Activated CD4-positive, alpha-beta T cell treated with anti-CD3 and anti-CD28 coated beads, Interleukin-2, amount 50 U/mL, for 16 hours (primary cell): ENCODE measurements at places on chromosomes 12 and 14.
A peak's percentile ranks its signal among the peaks of the same experiment; 100 is the strongest.

- DNase-seq: no peak
Observed at GRCh38 chr14:75041613-75042012, 9.7 kb downstream of the MLH3 start.

- no peak for DNase-seq
Observed at GRCh38 chr12:40762072-40762471, 69.8 kb downstream of the CNTN1 start.

DNA sequence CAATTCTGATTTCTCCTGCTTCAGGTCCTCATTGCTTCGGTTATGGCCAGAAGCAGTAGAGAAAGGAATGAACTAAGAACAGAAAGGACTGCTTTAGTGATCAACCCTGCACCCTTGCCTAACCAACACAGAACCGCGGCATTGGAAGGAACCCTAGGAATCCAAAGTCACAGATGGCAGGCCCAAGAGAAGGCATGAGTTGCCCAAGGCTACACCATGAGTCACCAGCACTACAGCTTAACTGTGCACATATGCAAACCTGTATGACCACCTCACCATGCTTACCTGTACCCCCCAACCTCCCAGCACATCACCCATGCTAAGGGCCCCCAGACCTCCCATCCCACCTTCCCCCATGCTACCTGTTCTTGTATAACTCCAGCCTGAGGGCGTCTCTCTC, 25.9 kb upstream of the BLTP3B start:
- DNase-seq: no peak

GRCh38 chr14:26444822-26445221, 153.0 kb downstream of the NOVA1 start:
- no peak for DNase-seq

DNA sequence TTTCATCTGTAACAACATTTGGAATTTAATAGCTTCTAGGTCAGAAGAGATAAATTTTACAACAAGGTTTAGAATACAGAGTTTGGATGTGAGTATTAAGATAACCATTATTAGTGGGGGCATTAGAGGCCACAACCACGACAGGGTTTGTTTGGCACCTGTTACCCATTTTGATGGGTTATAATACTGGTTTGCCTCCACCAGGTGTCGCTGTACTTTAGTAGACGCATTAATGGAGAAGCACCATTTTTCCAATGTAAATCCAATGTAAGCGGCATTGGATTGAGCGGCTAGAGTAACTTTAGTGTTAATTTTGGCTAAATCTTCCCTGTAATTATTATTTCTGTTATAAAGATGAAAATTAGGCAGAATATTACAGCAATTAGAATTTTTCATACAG, 136.2 kb downstream of the SLCO1B3 start:
- peak; percentile 16 for DNase-seq

DNA sequence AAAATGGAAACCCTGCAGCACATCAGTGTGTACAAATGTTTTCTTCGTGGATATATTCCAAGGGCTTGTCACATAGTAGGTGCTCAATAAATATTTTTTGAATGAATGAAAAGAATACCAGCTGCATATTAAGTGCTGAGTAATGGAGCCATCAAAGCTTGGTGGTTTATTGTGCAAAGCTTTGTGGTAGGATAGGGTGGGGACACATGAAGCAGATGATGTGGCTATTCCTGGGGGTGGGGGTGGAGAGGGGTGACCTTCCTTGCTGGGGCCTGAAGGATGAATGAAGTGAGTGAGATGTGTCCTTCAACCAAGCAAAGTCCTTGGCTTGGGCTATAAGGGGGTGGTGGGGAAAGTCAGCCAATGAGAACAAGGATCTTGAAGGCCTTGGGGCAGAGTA, 4.3 kb upstream of the KRT81 start:
- DNase-seq: no peak

GRCh38 chr14:102517392-102518062, 8.0 kb upstream of the ANKRD9 start:
- no peak for DNase-seq

GRCh38 chr14:68262567-68262966, 443.0 kb downstream of the RAD51B start:
- DNase-seq: no peak

DNA sequence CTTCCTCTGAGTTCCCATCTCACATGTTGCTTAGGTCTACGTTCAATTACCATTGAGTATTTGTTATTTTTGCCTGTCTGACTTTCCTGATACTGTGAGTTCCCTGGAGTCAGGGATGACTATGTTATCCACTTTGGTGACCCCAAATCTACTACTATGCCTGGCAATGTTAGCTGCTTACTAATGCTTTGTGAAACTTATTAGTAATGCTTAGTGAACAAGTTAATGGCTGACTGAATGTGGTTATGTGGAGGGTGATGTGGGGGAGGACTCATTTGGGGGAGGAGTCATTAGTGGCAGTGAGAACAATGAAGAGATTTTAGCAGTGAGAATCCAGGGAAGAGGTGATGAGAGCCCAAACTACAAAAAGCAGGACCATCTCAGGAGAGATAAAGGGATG, 121.6 kb downstream of the KTN1 start:
- no peak for DNase-seq

DNA sequence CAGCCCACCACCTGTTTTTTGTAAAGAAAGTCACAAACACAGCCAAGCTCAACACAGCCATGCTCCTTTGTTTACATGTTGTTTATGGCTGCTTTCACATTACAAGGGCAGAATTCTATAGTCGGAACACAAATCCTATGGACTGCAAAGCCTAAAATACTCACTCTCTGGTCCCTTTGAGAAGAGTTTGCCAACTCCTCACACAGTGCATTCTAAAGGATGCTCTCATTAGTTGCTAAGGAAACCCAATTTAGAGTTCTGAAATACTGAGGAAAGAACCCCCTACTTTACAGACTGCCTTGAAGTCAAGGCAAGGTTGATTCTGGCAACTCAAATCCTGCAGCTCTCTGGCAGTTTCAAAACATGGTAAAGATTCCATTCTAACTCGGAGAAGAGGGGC, 38.3 kb downstream of the DCP1B start:
- DNase-seq: no peak

GRCh38 chr12:124680863-124681778, 113.7 kb upstream of the NCOR2 start:
- peak; percentile 67 for DNase-seq

DNA sequence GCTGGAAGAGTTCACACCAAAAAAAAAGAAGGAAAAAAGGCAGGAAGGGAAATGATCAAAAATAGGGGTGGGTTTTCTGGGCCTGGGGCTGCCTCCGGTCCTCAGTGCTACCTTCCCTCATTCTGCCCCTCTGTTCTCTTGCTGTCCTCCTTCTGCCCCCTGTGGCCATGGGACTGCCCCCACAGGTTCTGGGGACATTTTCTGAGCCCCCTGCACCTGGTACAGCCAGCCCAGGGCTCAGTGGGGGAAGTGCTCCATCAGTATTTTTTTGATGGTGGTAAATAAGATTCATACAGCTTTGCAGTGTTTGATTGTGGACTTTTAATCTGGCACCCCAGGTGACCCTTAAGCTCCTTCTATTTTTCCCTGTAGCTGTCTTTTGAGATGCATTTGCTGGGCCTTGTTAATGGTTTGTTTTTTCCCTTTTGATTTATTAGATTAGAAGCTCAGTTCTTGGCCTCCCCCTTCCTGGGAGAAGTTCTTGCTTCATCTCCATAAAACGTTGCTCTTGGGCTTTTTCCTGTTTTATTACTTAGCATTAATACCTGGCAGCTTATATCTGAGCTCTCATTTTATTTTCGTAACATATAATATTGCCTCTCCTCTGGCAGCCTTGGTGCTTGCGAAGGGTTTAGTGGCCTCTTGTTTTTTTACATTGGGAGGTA, 43.1 kb downstream of the CHST11 start:
- no peak for DNase-seq

- no peak for DNase-seq
Observed at GRCh38 chr12:51430196-51430895, 5.7 kb downstream of the SLC4A8 start.

DNA sequence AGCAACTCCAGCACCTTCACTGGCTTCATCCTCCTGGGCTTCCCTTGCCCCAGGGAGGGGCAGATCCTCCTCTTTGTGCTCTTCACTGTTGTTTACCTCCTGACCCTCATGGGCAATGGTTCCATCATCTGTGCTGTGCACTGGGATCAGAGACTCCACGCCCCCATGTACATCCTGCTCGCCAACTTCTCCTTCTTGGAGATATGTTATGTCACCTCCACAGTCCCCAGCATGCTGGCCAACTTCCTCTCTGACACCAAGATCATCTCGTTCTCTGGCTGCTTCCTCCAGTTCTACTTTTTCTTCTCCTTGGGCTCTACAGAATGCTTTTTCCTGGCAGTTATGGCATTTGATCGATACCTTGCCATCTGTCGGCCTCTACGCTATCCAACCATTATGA, 6.8 kb downstream of the OR11G2 start:
- no peak for DNase-seq

GRCh38 chr12:50024805-50025186, 498 bp downstream of the RACGAP1 start:
- peak; percentile 18 for DNase-seq

DNA sequence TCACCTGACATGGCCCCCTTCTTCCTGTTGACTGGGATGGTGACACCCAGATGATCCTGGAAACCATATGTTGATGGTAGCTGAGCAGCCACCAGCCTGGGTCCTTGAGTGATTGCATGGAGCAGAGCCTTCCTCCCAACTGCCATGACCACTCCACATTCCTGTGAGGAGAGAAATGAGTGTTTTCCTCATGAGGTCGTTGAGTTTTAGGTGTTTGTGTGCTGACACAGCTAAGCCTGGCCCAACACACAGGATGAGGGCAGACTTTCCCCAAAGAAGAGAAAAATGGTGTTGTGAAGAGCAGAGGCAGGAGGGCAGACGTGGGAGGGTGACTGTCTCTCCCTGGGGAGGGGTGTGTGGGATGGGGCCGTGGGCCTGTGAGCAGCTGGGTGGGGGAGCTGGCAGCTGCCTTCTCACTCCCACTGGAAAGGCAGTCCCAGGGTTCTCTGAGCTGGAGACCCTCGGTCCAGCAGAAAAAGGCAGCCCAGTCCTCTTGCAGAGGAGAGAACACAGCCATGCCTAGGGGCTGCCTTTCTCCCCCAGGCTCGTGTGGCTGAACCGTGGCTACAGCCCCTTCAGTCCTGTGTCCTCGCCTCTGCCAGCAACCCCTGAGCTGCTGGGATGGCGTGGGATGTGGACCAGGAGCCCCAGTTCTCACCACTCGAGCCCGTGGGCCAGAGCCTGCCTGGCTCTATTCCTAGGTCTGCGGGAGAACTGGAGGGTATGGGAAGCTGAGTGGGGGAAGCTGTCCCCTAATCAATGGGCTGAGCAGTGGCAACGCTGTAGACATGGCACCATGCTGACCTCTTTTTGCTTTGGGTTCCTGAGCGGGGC, 257.0 kb downstream of the ADGRD1 start:
- DNase-seq: peak; percentile 4

GRCh38 chr12:106130474-106131113, 8.2 kb downstream of the NUAK1 start:
- DNase-seq: no peak

GRCh38 chr14:21863289-21863688, 189.7 kb upstream of the OR4E1 start:
- no peak for DNase-seq

- DNase-seq: no peak
Observed at GRCh38 chr12:26238341-26239121, 43.2 kb downstream of the SSPN start.

DNA sequence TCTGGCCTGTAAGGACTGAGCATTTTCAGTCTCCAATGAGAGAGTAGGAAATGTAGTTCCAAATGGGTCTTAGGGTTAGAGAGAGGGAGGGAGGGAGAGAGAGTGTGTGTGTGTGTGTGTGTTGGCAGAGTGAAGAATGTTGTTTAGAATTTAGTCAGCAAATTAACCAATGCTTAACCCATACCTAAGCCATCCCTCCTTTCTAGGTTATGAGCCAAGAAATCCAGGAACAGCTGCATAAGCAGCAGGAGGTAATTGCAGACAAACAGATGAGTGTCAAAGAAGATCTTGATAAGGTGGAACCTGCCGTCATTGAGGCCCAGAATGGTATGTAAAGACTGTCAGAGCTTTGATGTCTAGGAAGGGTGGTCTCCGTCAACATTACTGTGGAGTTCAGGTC, 56.9 kb downstream of the HSP90AA1 start:
- no peak for DNase-seq

DNA sequence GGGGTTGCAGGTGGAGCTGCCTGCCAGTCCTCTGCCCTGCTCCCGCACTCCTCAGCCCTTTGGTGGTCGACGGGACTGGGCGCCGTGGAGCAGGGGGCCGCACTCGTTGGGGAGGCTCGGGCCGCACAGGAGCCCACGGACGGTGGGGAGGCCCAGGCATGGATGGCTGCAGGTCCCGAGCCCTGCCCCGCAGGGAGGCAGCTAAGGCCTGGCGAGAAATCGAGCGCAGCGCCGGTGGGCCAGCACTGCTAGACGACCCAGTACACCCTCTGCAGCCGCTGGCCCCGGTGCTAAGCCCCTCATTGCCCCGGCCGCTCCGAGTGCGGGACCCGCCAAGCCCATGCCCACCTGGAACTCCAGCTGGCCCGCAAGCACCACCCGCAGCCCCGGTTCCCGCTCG, 221.8 kb downstream of the BTG1 start:
- DNase-seq: no peak

DNA sequence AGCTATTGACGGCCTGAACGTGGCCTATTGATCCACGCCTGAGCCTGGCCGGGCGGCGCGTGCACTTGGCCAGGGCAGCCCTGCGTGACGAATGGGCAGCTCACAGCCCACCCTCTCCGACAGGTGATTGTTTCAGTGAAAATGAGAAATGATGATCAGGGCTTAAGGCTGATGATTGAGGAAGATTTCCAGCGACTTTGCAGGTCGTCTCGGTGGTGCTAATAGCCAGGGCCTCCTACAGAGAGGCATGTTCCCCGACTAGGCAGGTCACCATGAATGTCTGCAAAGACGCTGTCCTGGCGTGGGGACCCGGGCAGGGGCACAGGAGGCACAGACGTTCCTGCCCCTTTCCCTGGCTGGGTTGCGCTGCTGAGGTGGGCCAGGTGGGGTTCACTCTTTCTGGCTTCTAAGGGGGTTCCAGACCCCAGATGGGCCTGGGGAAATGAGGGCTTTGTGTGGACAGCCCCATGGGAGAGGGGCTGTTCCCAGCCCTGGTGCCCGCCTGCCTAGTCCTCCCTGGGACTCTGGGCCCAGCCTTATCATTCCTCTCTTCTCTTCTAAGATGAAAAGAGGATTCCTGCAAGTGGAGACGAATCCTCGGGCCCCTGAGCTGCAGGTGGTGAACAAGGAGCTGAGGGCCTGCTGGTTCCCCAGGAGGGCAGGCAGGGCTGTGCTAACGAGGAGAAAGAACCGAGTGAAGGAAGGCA, 157.4 kb downstream of the KIF26A start:
- DNase-seq: no peak
